Activated CD4-positive, alpha-beta memory T cell treated with anti-CD3 and anti-CD28 coated beads for 36 hours (primary cell): ENCODE measurements at places on chromosomes 1 and 21. TPM values are rescaled to one million over a fixed set of nuclear protein-coding genes. Genes with fewer than 3 reads are reported as not detected.

The PCP4 gene
- not detected for total RNA-seq

DNA sequence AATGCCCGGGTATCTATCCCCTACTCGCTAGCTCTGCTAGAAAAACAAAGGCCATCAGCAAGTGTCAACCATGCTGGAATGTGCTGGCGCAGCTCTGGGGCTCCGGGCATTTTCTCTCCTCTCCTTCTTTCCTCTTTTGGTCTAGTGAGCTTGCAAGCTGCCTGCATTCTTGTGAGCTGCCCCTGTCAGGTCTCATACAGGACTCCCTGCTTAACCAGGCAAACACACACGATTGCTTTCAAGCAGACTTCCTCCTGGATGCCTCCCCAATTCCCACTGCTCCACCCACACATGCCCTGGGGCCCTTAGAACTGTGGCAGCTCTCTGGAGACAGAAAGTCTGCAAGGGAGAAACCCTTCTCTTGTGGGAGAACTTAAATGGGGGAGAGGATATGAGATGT, 35.7 kb upstream of the SUCO start:
- no peak for DNase-seq

The LCE1E gene
- not detected for total RNA-seq

The COL11A1 gene
- not detected for total RNA-seq

DNA sequence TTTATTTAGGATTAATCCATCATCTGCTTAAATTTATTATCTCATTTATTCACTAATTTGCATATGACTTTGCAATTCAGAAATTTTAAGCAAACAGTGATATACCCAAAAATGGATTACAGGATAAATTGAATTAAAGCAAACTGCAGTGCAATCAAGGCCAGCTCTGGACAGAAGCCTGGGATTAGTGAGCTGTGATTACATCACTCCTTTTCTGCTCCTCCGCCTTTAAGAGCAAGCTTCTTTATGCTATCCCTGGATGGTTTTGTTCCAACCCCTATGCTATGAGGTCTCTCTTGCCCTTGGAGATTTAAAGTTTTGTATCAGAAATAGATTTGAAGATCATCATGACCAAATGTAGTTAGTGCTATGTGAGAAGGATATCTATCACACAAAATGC, 32.6 kb downstream of the GPR52 start:
- no peak for DNase-seq

The AK2 gene
- 325 TPM for total RNA-seq

- no peak for DNase-seq
These were observed 25.2 kb downstream of the ILDR2 start for GRCh38 chr1:166950156-166950555.
